ENCODE measurements at places on chromosomes 4 and X. TPM values are rescaled to one million over a fixed set of nuclear protein-coding genes. Genes with fewer than 3 reads are reported as not detected.

IQCM gene
- not detected for total RNA-seq

MRFAP1 gene
- 106 TPM for total RNA-seq

- no peak for DNase-seq
Measured at GRCh38 chrX:9338986-9339385, 125.9 kb upstream of the TBL1X start.

PPM1K gene
- 46.1 TPM for total RNA-seq

DNA sequence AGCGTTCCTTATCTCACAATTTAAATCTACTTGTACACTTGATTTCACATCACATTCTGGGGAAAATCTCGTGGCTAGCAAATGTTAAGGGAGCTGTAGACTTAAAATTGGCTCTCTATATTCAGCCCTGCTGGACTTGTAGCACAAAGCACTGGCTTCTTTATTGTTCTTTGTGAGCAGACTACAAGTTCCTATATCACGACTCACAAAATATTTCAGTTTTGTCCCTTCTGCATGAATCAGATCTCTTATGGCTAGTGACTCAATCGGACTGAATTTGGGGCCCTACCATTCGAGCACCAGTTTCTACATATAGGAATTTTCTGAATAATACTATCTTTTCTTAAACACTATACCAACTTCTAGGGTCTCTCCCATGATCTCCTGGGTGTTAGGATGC is 390.1 kb downstream of the ADAM29 start:
- DNase-seq, result no peak

POLR2B gene
- total RNA-seq, result 119 TPM

DNA sequence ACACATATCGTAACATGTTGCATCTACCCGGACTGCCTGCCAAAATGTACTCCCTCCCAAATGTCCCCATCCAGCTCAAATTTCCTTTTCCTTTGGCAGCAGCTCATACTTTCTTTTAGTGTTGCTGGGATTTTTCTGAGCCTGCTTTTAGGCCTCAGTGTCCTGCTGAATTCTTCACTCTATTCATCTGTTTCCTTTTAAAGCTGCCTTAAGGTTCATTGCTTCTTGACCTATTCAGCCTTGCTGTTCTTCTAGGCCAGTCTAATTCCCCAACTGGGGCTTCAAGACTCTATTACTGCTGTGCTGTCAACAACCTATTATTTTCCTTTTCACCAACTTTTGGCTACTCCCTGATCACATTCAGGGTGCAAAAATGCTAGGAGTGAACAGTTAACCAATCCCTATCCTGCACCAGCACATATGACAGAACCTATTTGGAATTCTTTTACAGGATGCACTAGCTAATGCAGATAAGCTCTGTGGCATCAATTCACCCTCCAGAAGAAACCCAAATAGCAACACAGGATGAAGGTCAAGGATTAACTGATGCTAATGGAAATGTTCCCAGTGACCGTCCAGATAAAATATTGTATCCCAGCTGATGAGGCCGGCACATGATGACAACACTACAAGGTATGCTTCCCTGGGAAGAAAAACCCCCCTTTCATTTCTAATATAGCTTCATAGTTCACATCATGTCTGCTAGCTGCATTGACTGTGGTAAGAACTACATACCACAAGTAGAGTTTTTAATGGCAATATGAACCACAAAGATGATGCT is 114.7 kb upstream of the TTC29 start:
- no peak for DNase-seq

GYPB gene
- not detected for total RNA-seq

DNA sequence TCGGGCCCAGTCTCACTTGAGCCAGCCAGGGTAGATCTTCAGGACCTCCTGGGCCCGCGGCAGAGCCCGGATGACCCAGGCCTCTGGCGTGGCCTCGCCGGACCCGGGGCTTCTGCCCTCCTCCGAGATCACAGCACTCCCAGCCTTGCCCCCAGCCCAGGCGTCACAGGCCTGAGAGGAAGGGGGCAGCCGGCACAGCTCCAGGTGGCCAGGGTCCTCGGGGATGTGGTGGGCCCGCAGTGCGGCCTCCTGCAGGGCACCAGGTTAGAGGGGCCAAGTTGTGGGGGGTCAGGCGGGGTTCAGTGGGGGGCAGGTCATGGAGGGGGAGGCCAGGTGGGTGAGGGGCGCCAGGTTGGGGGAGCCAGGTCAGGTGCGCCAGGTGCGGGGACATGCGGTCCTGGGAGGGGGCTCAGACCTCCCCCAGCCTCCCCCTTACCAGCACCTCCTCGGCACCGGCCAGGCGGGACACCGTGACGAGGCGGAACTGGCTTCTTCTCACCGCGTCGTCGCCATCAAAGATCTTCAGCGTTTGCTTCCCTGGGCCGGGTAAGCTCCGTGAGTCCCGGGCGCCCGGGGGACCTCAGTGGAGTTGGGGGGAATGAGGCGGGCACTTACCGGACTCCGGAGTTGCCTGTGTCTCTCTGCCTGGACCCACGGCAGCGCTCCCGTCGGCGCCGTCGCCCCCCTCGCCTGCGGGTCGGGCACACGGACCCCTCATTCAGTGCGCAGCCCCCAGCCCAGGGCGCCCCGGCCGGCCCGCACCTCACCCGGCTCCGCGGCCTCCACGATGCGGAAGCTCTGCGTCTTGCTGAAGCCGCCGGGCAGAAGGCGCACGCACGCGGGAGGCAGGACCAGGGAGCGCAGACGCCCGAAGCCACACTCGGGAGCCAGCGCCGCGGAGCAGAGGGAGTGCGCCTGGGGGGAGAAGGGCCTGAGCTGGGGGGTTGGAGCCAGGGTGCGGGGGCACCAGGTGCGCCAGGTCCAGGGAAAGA is 6.0 kb downstream of the DGKQ start:
- no peak for DNase-seq

DNA sequence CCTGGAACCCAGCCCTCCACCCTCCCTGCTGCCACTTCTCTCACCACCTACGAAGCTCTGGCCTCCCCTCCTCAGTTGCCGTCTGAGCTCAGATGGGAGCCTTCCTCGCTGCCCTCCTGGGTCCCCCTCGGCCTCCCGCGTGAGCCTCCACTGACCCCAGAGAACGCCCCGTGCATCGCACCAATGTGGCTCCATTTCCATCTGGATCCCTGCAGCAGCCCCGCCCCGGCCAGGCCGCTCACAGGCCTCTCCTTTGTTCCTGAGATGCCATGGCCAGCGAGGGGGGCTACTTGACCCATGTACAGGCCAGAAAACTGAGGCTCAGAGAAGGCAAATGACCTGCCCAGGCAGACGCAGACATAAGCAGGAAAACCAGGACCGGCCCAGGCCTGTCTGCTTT is 242.4 kb upstream of the PSAPL1 start:
- no peak for DNase-seq

CXorf49 gene
- total RNA-seq, result not detected

DNA sequence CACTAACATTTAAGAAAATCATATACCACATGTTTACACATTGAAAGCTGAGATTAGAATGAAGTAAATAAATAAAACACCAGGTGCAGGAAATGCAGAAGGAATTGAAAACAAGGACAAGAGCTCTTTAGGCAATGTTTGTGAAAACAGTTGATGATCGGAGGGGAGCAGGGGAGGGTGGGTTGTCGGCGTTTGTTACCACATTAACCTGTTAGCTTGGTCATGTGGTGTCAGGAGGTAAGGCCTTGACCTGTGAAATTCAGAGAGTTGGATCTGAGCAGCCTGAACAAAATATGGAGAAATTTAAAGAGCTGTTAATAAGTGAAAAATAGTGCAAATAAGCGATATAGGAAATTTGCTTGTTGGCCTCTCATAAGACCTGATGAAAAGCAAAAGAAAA is 759.9 kb downstream of the PDHA2 start:
- no peak for DNase-seq

ATP1B4 gene
- not detected for total RNA-seq

- DNase-seq, result peak; percentile 84
Measured at GRCh38 chr4:7539659-7540058, 104.9 kb upstream of the PSAPL1 start.

SOWAHD gene
- 0.23 TPM for total RNA-seq

NAP1L5 gene
- 5.4 TPM for total RNA-seq

DNA sequence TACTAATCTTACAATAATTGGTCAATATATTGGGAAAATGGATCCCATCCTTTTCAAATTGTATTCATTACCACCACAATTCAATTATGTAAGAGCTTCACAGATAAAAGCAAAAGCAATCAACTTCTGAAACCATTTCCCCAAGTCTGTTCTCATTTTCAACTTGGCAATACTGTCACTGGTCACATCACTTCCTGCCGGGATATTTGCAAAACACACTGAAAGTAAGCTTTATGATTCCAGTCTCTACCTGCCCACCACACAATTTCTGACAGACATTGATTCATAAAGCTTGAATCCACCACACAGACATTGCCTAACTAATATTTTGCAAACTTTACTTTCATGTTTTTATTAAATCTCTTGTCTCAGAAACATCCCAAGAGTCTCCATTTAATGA is 53.6 kb downstream of the LIN54 start:
- DNase-seq, result no peak

GRCh38 chr4:144174401-144175067 is 34.0 kb upstream of the GYPA start:
- DNase-seq, result peak; percentile 28

DNA sequence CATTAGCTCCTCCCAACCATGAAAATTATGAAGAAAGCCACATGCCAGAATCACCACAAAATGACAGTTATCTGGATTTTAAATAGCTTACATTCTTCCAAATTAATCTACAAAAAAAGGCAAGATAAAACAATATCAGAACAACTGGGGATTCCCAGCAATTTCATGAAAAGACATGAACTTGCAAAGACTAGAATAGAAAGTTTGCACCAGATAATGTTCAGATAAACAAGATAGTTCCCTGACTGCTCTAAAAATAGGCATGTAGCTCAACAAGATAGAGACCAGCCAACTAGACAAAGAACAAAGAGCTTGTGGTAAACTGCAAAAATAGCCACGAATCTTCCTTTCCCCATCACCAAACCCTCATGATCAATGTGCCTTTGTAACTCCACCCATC is 30.3 kb upstream of the DDX53 start:
- no peak for DNase-seq

- DNase-seq, result no peak
Measured at GRCh38 chr4:112978691-112979472, 70.6 kb upstream of the ANK2 start.

DNA sequence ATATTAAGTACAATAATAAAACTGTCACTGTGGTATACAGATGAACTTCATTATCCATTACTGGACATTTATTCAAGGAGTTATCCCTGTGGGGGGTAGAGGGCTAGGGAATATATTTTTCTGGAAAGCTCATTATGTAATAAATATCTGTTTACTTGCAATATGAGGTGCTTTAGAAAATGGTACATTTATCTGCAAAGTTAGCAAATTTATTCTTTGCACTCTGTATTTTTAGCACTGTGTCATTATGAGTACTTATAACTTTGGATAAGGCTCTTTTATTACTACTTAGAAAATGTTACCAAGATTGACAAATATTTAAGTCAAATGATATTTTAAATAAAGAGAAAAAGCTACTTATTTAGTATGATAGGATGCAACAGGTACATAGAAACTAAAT is 37.8 kb downstream of the ANKRD17 start:
- no peak for DNase-seq

- DNase-seq, result no peak
Measured at GRCh38 chrX:41960142-41960541, 36.8 kb upstream of the CASK start.

DNA sequence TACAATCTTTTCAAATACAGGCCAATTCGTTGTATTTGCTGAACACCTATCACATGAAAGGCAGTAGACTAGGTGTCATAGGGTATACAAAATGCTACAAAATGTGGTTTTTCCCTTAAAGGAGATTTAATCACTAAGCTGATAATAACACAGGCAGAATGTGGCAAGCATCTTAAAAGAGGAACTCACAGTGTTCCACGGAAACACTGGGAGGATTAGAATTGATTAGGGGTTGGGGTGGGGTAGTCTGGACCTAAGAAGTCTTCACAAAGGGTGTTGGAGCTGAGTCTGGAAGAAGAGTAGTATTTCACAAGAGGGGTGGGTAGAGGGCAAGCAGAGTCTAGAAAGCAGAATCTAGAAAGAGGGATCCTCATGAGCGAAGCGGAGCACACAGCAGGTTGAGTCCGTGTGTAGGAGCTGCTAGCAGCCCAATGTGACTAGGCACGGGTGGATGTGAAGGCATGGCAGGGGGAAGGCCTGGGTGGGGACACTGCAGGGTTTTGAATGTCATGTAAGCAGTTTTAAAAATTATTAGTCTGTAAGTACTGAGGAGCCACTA is 123.6 kb downstream of the MGST2 start:
- DNase-seq, result no peak

DNA sequence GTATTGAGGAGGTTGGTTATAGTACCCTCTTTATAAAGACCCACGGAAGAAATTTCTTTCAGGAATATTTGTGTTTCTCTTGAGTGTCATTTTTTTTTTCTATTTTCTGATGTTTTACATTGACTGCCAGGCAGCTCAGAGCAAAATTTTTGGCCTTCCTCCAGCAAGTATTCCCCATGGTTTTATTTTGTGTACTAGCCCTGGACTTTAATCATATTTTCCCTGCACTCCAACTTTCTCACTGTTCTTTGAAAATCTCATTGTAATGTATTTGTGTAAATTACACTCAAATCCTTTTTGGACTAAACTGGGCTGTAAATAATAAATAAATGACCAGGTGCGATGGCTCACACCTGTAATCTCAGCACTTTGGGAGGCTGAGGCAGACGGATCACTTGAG is 45.6 kb upstream of the USP46 start:
- no peak for DNase-seq

Measured in activated CD8-positive, alpha-beta T cell treated with anti-CD3 and anti-CD28 coated beads for 36 hours (primary cell).